ENCODE measurements at places on chromosomes 5 and 9.

DNA sequence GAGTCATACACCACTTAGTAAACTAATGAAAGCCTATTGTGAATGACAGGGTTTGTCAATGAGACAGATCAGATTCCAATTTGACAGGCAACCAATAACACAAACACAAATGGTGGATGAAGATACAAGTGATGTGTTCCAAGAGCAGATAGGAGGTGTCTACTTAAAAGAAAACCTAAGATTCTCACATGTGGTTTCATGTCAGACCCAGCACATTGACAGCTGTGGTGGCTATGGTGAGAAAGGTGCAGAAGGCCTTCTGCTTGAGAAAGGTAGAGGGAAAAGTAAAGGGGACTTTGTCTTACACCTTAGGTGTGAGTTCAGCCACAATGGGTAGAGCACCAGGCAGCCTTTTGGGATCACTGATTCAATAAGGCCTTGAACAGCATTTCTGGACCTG lies 11.2 kb downstream of the ANKRD31 start:
- no peak for DNase-seq

GRCh38 chr9:14806941-14807520 lies 84.5 kb upstream of the CER1 start:
- no peak for DNase-seq

DNA sequence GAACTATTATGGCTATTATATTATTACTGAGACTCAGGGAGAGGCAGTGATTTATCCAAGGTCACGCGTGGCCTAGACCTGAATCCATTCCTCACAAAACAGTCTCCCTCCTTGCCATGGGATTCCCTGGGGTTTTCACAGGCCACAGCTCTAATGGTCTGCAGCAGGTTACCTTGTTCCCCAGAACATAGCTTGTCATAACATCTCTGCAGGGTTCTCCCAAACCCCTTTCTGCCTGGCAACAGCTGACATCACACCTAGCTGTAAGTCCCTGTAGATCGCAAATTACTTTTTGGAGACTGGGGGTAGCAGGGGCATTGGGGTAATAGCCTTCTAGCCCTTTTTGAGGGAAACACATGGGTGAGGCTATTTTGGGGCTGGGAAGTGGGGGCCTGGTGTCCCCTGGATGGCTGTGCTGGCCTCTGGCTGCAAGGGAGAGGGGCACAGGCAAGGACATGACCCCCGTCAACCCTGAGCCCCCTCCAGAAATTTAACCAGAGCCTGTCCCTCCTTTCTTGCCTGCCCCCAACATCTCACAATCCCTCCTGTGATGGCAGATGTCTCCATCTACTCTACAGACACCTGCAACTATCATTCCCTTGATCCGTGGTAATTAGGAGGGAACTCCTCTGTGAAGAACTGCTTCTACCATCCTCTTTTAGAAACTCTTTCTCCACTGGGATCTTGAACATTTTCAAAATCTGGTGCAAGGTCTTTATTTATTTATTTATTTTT lies 1.3 kb downstream of the CD74 start:
- DNase-seq = peak; percentile 78

- DNase-seq = no peak
Measured at GRCh38 chr5:95773335-95774059, 42.4 kb downstream of the RHOBTB3 start.

DNA sequence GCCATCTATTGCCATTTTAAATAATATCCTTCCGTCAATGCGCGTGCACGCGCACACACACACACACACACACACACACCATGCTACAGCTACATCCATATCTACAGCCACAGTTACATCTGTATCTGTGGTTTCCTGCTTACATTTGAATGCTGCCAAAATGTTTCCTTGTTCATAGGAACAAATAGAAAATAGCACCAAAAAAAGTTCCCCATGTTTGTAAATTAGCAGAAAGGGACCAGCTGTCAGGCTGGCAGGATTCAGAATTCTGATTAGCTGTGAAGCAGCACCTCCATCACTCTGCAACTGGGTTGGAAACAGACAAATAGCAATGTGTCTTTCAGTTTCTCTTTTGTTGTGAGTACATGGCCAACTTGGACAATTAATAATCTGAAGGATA lies 601.5 kb downstream of the IRX1 start:
- DNase-seq = no peak

- DNase-seq = no peak
Measured at GRCh38 chr5:125199968-125200865, 453.8 kb upstream of the ZNF608 start.

DNA sequence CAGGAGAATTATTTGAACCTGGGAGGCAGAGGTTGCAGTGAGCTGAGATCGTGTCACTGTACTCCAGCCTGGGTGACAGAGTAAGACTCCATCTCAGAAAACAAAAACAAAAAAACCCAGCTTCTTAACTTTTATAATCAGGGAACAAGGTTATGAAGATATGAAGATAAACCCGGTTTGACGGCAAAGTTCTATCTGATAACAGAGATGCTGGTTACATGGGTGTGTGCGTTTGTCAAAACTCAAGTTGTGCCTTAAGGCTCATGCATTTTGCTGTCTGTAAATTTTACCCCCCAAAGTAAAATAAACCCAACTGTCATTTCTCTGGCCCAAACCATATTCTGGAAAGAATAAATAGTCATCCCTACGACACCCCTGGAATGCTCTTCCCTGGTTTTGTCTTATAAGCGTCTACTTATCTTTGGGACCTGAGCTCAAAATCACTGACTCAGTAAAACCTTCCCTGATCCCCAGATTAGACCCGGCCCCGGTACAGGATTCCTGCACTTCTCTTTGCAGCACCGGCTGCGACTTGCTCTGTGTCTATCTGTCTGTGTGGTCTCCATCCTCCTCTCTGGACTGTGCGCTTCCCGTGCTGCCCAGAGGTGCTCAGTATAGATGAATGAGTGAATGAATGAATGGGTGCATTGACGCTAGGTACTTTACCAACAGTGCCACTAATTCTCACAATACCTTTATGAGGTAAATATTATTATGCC lies 172.2 kb downstream of the DAB2IP start:
- no peak for DNase-seq

All from activated CD4-positive, alpha-beta T cell treated with anti-CD3 and anti-CD28 coated beads for 48 hours (primary cell).